Stimulated activated CD8-positive, alpha-beta memory T cell treated with anti-CD3 and anti-CD28 coated beads, Interleukin-7, amount 100 ng/mL, for 1 hour (primary cell): ENCODE measurements at places on chromosomes 1 and 21.

- no peak for DNase-seq
Observed at GRCh38 chr1:40627987-40628902, 37.2 kb downstream of the RIMS3 start.

- no peak for DNase-seq
Observed at GRCh38 chr1:23123528-23123927, 45.1 kb downstream of the LUZP1 start.

DNA sequence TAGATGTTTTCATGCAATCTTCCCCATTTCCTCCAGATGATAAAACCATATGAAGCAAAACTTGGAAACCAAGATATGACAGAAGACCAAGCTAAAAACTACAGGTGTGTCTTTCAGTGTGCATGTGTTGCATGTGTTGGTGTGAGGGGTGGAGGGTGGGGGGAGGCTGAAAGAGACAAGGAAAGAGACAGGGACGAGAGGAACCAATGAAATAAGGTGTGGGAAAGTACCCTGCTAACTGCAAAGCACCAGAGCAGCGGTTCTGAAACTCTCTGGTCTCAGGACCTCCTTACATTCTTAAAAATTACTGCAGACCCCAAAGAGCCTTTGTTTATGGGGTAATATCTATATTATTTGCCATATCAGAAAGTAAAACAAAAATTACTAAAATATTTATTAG lies 87.4 kb upstream of the HIVEP3 start:
- DNase-seq, result no peak

DNA sequence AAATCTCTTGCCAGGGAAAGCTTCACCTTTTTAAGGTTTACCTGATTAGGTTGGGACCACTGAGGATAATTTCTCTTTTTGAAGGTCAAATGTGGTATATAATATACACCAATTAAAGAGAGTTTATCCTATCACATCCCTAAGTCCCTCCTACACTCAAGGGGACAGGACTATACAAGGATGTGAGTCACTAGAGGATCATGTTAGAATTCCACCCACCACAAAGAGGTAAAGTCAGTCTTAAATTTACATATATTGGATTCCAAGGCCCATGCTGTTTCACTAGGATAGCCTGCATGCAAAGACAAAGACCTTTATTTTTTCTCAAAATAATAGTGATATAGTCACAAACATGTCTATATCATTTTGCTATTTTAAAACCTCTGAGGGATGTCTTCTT lies 164.4 kb downstream of the GIPC2 start:
- no peak for DNase-seq

- no peak for DNase-seq
Observed at GRCh38 chr1:196858811-196859210, 29.0 kb upstream of the CFHR4 start.

DNA sequence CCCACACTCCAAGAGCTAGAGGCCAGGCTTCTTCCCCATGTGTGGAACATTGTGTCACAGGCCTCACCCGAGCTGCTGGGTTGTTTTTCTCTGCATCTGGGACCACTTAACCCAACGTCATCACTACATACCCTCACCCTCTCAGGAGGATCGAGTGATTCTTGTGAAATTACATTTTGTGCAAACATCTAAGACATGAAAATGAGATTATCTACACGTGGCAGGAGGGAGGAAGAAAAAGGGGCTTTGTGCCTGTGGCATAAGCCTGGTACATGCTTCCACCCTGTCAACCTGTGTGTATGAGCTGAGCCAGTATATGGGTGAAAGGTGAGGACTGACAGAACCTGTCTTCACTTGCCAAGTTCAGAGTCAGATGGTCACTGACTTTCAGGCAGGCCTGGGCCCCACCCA lies 1.6 kb downstream of the CPT2 start:
- DNase-seq, result no peak

GRCh38 chr1:116690849-116691406 lies 23.4 kb upstream of the IGSF3 start:
- DNase-seq, result no peak

- DNase-seq, result no peak
Observed at GRCh38 chr1:67441183-67441582, 11.0 kb upstream of the SERBP1 start.

DNA sequence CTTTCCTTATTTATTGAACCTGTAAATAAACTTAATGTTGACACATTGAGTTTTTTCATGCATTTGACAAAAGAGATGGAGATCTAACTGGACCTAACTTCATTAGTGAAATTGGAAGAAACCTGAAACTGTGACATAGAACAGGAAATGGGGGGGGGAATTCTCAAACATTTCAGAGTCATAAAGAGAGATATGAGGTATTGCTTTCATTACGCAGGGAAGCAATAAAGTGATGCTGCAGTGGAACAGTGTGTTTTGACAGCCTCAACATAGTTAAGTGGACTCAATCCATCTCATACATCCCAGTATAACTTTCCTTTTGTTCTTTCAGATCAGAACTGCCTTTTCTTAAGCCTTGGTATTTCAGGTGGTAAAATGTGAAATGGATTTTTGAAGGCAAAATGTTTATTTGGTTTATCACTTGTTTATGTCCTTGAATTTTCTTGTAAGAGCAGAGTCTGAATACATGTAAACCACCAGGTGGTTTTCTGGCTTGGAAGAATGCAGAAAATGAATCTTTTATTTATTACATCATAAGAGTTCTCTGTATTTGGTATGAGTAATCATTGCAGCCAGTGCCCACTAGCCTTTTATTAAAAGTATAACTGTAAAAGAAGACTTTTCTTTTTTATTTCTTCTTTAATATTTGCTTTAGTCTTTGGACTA lies 132.5 kb downstream of the ZNF326 start:
- no peak for DNase-seq
